ENCODE measurements at places on chromosomes 2 and 18.

GRCh38 chr2:44843641-44844310 is 97.7 kb upstream of the SIX3 start:
- DNase-seq: no peak

DNA sequence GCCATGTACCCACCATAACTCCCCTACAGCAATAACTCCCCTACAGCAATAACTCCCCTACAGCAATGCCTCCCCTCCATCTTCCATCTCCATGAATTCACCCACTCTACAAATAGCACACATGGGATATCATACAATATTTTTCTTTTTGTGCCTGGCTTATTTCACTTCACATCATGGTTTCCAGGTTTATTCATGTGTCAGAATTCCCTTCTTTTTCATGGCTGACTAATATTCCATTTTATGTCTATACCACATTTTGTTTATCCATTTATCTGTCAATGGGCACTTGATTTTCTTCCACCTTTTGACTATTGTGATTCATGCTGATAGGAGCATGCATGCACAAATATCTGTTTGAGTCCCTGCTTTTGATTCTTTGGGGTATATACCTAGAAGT is 178.3 kb downstream of the SMAD7 start:
- no peak for DNase-seq

- no peak for DNase-seq
Measured at GRCh38 chr2:143030127-143030526, 99.1 kb upstream of the ARHGAP15 start.

GRCh38 chr2:217077831-217078407 is 218.1 kb upstream of the TNP1 start:
- DNase-seq: no peak

DNA sequence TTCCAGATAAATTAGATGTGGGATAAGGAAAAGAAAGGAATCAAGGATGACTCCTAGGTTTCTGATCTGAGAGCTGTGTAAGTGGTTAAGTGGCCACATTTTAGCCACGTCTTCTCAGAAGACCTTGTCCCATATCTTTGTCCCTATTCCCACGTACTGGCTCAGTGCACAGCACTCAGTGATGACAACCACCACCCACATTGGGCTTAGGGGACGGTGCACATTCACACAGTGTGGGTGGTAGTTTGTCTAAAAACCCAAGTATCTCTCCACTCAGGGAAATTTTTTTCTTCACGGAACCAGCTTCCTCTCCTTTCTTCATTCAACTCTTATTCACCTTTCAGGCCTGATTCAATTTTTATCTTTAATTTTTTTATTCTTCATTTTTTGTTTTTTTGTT is 30.6 kb upstream of the GCC2 start:
- DNase-seq: no peak

- DNase-seq: no peak
Measured at GRCh38 chr2:147846412-147847081, 1.7 kb downstream of the ACVR2A start.

DNA sequence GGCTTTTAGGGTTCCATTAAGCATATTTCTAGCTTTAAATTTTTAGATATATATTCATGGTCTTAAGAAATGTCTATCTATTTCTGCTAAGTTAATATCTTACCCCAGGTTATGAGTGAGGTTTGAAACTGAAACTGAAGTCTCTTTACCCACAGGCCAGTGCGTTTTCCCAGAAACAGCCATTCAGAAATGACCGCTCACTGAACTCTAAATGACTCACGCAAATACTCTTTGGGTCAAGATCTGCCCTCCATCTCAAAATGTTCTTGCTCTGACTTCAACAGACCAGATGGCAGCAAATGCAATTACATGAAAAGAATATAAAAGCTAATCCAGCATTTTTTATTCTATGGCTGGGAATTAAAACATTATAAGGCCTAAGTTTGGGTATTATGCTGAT is 315.2 kb downstream of the TDRD15 start:
- DNase-seq: peak; percentile 83
